CD4-positive, alpha-beta T cell treated with Interleukin-6 at 100 ng/mL for 8 hours (primary cell): ENCODE measurements at places on chromosomes 3 and 15.

- DNase-seq = no peak
Observed at GRCh38 chr3:56291953-56292352, 176.3 kb downstream of the ERC2 start.

DNA sequence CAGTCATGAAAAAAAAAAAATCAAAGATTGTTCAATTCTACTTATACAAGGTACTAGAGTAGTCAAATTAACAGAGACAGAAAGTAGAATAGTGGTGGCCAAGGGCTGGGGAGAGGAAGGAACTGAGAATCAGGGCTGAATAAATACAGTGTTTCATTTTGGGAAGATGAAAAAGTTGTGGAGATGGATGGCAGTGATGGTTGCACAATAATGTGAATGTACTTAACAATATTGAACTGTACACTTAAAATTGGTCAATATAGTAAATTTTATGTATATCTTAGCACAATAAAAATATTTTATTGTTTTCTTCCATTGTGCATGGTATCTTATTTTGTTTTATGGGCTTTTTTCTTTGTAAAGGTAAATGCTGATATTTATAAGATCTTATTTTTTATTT, 262.2 kb upstream of the AGTR1 start:
- no peak for DNase-seq

- DNase-seq = no peak
Observed at GRCh38 chr3:177883957-177884356, 652.3 kb upstream of the KCNMB2 start.

DNA sequence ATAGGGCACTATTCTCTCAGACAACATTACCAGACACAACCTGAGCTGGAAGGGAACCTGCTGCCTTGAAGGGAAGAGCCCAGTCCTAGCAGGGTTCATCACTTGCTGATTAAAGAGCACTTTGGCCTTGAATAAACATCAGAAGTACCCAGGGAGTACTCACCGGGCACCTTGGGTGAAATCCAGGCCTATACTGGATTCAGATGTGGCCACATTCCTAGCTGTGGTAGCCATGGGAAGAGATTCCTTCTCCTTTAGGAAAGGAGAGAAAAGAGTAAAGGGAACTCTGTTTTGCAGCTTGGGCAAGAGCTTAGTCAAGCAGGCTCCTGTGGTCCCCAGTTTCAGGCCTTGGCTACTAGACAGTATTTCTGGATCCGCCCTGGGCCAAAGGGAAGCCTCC, 195.0 kb downstream of the SPATA16 start:
- DNase-seq = no peak

- DNase-seq = no peak
Observed at GRCh38 chr3:52227117-52227516, 1.7 kb upstream of the TLR9 start.

- DNase-seq = no peak
Observed at GRCh38 chr15:38093931-38094330, 158.7 kb upstream of the SPRED1 start.

- DNase-seq = no peak
Observed at GRCh38 chr3:126485956-126486355, 10.3 kb upstream of the ZXDC start.

DNA sequence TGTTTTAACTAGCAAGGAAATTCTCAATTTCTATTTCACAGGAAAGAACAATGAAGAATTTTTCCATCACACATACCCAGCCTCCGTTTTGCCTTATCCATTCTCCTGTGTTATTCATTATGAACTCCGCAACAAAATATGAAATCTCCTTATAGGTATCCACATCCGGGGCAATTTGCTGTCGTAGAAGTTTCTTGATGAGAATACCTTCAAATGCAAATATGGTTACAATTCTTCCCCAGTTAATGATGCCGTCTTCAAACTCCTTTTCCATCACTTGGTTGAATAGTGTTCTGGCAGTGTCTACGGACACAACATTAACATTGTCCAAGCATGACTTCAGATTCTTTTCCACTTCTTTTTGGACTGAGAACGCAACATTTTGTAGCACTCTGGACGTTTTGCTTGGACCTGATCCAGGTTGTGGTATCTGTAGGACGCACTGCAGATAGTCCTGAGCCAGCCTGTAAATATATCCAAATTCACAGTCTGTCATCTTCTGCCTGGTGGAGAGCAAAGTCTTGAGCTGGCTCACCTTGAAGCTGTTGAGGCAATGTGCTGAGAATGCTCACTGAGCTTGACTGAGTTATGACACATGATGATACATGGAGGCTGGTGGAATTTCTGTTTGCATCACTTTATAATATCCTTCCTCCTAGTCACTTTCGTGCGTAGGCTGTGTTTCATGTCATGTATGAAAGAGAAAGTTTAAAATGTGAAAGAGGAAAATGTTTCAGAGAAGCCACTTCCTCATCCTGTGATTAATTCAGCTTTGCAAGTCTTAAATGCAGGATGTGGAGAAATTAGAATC, at the start of gene BCL2A1:
TSS of gene BCL2A1 (minus strand) at position 573 of the 811 bp plus-strand sequence. CDS start at position 496, 77 bp downstream.
- peak; percentile 64 for DNase-seq
